ENCODE measurements at places on chromosomes 3 and 15.

DNA sequence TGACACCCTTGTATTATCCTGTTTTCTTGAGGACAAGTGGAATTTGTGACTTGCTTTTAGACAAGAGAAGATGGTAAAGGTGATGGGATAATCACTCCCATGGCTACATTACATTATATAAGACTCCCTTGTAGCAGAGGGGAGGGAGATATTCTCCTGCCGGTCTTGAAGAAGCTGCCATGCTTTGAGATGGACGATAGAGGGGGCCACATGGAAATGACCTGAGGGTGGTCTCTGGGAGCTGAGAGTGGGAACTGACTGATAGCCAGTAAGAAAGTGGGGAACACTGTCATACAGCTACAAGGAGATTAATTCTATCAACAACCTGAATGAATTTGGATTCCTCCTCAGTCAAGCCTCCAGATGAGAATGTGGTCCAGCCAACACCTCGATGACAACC is 540.1 kb downstream of the NTRK3 start:
- DNase-seq: peak; percentile 9

DNA sequence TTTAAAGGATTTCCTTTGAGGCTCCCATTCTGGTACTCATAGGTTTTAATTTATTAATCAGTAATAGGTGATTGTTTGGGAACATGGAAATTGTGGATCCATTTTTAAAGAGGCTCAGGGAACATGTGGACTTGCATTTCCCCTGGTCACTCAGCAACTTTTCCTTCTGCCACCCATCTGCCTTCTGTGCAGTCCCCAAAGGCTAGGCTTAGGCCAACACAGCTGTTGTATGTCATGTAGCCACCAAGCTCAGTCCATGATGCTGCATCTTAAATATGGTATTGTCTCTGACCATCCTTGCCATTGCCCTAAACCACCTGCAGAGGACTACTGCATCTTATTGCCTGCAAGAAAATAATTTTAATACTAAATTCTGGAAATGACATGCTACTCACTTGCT is 416.7 kb upstream of the SEMA6D start:
- no peak for DNase-seq

GRCh38 chr3:30539206-30539605 is 67.2 kb upstream of the TGFBR2 start:
- DNase-seq: no peak

DNA sequence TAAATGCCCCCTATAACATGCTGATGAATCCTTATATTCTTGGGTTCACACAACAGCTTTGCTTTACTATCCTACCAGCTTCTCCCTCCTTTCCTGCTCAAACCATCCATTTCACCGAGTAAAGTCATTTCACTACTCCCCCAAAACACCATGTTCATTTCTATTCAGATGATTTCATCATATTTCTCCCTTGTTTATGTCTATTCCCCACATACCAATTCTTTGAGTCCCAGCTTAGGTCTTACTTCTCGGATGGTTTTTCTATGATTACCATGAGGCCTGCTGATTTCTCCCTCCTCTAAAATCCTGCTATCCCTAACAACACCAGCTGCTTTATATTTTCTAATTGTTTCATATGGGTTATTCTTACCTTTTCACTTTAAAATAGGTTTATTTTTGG is 231.4 kb downstream of the TIGIT start:
- DNase-seq: no peak

- DNase-seq: no peak
Measured at GRCh38 chr3:100075851-100076730, 38.2 kb downstream of the FILIP1L start.

- no peak for DNase-seq
Measured at GRCh38 chr15:80823995-80824394, 44.8 kb downstream of the CEMIP start.

DNA sequence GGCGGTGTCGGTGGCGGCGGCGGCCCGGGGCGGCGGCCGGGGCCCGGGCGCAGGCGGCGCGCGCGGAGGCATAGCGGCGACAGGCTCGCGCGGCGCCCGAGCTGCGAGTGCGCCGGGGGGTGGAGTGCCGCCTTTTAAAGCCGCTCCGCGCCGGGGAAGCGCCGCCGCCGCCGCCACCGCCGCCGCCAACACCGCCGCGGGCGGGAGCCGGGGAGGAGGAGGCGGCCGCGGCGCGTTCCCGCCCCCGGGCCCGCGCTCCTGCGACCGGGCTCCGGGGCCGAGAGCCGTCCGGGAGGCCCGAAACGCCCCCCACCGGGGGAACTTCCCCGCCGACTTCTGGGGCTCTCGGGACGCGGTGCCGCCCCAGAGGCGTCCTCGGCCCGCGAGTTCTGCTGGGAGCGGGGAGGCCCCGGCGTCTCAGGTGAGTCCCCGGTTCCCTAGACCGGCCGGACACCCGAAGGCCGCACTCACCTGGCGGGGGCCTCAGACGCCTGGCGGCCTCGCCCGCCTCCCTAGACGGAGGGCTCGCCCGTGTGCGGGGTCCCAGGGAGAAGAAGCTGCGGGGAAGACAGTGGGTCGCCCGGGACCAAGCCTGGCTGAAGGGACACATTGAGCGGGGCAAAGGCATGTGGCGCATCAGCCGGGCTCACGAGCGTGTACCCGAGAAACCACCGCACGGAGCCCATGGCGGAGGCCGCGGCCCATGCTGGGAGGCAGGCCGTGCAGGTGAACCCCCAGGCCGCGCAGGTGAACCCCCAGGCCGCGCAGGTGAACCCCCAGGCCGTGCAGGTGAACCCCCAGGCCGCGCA is at the start of gene PCSK6:
PCSK6 (minus strand) TSS at position 109 of the 809 bp plus-strand sequence; CDS start at position 72, 37 bp downstream.
- no peak for DNase-seq

- no peak for DNase-seq
Measured at GRCh38 chr3:149019580-149019979, 28.2 kb downstream of the GYG1 start.
